Left ventricle myocardium inferior (tissue), 1 donor: ENCODE measurements at places on chromosomes 13 and 19.

- no peak for DNase-seq
Measured at GRCh38 chr19:501646-502045, 5.4 kb downstream of the MADCAM1 start.

DNA sequence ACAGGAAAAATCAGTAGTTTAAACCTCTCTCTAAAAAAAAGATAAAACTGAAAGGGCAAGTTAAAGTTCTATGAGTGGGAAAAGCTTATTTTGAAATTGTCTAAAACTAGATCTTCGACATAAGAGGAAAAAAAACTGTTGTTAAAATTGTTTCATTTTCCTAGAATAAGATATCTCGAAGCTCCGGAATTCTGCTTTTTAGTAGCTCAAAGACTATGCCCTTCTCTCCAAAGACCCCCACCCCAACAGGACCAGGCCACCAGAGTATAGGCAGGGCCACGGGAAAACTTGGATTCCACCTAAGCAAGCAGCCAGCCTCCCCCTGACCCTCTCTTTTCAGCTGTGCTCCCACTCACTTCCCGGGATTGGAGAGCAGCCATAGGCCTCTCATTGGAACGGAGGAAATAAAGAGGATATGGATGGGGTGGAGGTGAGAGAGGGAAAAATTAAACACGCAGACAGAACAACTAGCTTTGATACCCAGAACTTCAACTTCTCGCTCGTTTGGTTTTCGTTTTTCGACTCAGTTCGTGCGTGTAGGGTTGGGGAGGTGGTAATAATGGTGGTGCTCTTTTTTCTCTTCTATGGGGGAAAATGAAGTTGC lies 3.0 kb downstream of the POU4F1 start:
- no peak for DNase-seq

DNA sequence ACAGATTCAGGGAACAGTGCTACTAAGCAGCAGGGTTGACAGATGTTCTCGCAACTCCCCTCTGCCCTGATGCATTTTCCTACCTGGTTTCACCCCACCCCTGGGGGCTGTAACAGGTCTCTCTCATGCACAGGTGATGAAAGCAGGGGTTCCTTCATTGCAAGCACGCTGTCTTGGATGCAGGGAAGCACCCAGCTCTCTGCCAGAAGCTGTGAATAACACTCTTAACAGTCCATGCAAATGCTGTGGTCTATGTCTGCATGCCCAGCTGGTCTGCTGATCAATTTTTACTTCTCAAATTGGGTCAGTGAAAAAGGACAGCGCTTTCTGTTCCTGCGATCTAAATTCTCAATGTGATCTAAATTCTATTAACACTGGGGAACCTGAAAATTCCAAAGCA lies 246.3 kb upstream of the TSHZ3 start:
- no peak for DNase-seq

- no peak for DNase-seq
Measured at GRCh38 chr19:4908360-4908759, 941 bp upstream of the UHRF1 start.

GRCh38 chr19:15170345-15170744 lies 30.4 kb downstream of the NOTCH3 start:
- no peak for DNase-seq

- DNase-seq = no peak
Measured at GRCh38 chr13:77084755-77085154, 57.8 kb upstream of the FBXL3 start.

GRCh38 chr13:39578821-39579291 lies 24.1 kb downstream of the LHFPL6 start:
- DNase-seq = no peak

DNA sequence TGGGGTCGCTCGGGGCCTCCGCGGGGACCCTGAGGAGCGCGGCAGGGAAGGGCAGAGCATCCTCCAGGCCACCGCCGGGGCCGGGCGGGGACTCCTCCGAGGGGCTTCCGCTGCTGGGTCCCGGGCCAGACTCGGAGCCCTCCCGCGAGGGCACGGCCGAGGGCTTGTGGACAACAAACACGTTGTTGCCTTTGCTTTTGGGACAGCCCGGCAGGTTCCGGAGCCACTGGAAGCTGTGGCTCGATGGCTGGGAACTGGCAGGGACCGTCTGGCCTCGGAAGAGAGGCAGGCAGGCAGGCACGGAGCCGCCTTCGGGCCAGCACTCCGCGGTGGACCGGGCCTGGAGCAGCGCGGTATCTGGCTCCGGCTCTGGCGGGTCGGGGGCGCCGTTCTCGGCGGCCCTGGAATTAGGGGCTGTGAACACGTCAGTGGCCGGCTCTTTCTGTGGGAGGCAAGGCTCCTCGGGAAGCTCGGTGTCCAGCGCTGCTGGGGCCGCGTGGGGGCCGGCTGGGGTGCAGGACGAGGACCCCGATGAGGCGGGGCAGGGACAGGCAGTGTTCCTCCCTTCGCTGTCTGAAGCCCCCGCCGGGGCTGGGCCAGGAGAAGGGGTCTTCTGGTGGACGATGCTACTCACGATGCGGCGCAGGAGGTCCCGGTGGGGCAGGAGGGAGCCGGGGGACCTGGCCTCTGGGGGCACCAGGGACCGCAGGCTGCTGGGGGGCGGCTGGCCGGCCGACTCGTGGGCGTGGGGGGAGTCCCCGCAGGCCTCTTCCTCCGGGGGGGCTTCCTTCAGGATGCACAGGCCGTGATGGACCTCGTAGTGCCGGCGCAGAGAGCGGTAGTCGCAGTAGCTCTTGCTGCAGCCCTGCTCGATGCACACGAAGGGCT lies 27.6 kb downstream of the ZNF541 start:
- DNase-seq = no peak

GRCh38 chr19:13913352-13913751 lies 7.4 kb downstream of the CC2D1A start:
- no peak for DNase-seq

DNA sequence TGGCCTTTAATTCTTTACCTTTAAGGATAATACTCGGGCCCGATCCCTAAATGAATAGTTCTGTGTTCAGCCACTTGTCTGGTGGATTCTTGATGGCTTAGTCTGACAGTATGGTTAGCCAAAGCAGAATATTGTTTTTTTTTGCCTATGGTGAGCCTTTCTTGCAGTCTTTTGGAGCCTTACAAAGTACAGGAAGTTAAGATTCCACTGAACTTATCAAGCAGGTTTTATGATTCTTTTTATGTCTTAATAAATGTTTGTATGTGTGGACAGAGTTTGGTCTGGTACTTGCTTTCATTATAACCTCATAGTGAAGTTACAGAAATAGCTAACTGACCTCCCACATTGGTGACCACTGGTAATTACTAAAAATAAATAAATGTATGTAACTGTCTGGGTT lies 17.1 kb downstream of the PCCA start:
- DNase-seq = no peak

GRCh38 chr13:45833242-45833641 lies 18.3 kb downstream of the SIAH3 start:
- DNase-seq = no peak

- no peak for DNase-seq
Measured at GRCh38 chr19:17532557-17532956, 21.1 kb downstream of the PGLS start.

DNA sequence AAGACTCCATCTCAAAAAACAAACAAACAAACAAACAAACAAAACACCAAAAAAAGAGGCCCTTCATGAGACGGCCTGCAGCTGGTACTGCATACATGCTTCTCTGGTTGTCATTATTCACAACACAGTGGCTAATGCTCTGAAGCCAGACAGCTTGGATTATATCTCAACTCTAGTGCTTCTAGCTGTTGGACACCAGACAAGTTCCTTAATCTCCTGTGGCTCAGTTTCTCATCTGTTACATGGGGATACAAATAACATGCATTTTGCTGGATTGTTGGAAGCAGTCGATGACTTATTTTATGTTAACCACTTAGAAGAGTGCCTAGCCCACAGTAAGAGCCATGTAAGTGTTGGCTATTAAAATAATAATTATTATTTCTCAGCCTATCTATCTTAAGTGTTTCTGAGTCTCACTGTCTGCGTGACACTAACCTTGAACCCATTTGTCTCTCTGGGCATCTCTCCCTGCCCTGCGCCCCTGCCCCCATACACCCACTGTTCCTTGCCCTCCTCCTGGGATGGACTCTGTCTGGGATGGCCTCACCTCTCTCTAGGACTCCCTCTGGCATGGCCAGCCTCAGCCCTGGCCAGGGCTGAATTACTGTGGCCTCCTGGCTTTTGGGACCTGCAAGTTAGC lies 3.1 kb upstream of the JUNB start:
- DNase-seq = no peak

DNA sequence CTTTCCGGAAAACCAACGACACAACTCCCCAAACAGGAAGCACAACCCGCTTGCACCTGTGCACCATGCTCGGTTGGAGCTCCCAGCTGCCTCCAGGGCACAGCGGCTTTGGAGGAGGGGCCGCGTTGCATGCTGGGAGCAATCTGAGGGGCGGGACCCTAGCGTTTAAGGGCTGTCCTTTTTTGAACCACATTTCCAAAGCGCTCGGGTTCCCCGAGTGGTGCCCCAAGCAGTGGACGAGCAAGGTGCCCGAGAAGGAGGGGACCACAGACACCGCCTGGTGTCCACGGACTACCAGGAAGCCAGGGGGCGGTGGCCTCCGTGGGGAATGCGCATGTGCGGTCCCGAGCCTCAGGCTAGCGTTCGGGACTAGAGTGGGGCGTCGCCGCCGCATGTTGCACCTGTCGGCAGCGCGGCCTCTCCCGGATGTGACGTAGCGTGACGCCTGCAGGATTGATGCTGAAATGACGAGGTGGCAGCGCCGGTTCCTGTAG lies 11.9 kb upstream of the ZNF57 start:
- DNase-seq = no peak

DNA sequence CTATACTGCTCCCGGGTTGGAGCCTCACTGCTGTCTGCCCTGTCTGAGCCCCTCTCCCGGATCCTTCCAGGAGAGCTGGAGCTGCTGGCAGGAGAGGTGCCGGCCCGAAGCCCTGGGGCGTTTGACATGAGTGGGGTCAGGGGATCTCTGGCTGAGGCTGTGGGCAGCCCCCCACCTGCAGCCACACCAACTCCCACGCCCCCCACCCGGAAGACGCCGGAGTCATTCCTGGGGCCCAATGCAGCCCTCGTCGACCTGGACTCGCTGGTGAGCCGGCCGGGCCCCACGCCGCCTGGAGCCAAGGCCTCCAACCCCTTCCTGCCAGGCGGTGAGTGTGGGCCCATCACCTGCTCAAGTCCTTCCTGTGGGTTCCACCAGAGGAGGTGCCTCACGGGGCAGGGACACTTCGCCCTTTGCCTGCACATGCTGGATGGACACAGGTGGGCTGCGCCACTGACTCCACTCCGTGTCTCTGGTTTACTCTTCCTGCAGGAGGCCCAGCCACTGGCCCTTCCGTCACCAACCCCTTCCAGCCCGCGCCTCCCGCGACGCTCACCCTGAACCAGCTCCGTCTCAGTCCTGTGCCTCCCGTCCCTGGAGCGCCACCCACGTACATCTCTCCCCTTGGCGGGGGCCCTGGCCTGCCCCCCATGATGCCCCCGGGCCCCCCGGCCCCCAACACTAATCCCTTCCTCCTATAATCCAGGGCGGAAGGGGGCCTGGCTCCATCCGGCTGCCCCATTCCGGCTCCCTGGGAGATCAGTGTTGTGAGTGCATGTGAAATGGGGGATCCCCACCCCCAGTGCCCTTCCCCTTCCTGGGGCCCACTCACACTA lies 19.8 kb downstream of the EPN1 start:
- DNase-seq = peak; percentile 11

DNA sequence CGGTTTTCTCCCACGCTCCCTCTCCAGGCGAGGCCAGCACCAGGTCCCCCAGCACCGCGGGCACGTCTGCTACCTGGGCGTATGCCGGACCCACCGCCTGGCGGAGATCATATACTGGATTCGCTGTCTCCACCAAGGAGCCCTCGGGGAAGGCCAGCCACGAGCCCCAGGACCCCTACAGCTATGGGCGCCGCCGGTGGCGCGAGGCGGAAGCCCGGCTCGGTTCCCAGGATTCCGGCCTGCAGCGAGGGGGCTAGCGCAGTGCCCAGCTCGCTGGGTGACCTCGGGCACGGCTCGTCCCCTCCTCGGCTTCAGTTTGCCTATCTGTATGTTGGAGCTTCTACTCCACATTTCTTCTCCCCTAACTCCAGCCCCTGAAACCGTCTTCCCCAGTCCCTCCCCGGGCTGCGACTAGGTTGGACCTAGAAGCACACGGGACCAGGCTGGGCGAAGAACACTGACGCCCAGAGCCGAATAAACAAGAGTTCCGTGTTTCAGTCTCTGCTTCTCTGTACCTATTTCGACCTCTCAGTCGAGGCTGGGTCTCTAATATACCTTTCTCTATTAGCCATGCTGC lies 749 bp upstream of the CPT1C start:
- DNase-seq = no peak

DNA sequence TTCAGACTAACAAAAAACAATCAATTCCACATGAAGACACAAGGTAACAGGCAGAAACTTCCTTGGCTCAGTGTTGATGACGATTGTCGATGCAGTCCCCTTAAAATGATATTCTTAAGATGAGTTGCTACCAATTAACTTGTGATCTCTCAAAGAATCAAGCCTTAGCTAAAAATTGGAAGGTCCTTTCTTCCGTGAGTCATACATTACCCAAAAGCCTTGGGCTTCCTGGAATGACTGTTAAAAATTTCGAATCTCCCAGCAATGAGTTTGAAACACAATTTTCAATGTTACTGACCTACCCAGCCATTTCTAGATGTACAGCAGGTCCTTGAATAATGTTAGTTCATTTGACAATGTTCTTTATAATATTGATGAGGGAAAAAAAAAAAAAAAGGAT lies 28.0 kb upstream of the RB1 start:
- DNase-seq = no peak

DNA sequence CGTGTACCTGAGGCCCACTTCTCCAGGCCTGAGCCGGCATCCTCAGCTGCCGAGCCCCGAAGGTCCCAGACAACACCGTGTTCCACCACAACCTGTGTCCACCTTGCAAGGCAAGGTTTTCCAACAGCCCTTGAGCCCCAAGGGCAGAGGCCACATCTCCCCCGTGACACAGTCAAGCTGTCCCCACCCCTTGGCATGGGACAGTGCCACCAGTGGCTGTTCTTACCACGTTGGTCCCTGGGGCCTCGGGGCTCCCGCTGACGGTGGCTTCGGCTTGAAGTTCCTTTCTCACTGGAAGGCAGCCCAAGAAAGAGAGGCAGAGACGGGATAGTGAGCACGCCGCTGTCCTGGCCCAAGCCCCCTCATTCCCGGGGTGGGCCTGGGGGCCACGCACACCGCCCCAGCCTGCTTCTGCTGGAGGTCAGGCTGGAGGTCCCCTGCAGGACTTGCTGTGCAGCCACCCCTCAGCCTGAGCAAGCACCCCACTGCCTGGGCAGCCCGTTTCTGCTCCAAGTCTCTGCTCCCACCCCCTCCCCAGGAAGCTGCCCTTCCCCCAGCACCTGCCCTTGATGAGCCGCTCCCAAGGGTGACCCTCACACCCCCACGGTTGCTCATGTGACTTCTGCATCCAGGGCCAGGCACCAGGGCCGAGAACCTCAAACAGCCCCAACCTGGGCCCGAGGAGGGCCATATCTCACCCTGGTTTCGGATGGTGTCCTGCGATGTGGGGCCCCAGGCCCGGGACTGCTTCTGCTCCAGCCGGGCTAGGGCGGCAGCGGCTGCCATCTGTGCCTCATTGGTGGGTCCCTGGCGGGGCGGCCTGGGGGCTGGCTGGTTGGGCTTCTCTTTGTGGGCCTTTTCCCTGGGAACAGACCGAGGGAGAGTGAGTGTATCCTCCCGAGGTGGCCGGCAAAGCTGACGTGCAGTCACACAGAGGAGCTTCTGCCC lies 4.1 kb downstream of the UBXN6 start:
- DNase-seq = no peak

GRCh38 chr19:33280351-33280921 lies 21.9 kb downstream of the CEBPA start:
- DNase-seq = no peak
